Endothelial cell of umbilical vein (primary cell): ENCODE measurements at places on chromosomes 6 and 20. TPM values are rescaled to one million over a fixed set of nuclear protein-coding genes. Genes with fewer than 3 reads are reported as not detected.

The RAB23 gene
- total RNA-seq: 8.8 and 9.4 TPM in 2 replicates

The NFYA gene
- total RNA-seq: 29.0 and 30.9 TPM in 2 replicates

The LINC00237 gene
- not detected in 2 replicates for total RNA-seq

The GFOD1 gene
- 24.1 and 26.3 TPM in 2 replicates for total RNA-seq

The ENPP5 gene
- not detected in 2 replicates for total RNA-seq

The SAMD5 gene
- 4.6 and 6.9 TPM in 2 replicates for total RNA-seq

The PRRC2A gene
- 218 and 229 TPM in 2 replicates for total RNA-seq

The EMILIN3 gene
- 0.09 TPM in 1 of 2 replicates, not detected in the other for total RNA-seq

The ESR1 gene
- total RNA-seq: not detected in 2 replicates

The LAMA4 gene
- total RNA-seq: 629 TPM in 2 replicates

The OXT gene
- total RNA-seq: not detected in 2 replicates

The SPINT4 gene
- total RNA-seq: not detected in 2 replicates

The HUS1B gene
- total RNA-seq: 1.2 and 1.8 TPM in 2 replicates

The ADA gene
- total RNA-seq: 26.3 and 33.2 TPM in 2 replicates

The GGTLC1 gene
- total RNA-seq: not detected in 2 replicates

The SFTA2 gene
- total RNA-seq: not detected in 2 replicates

The VSTM2L gene
- not detected in 2 replicates for total RNA-seq

The DLK2 gene
- not detected in 2 replicates for total RNA-seq

The KIAA0408 gene
- not detected in 2 replicates for total RNA-seq

The PHACTR1 gene
- 19.4 and 23.2 TPM in 2 replicates for total RNA-seq

The PAK5 gene
- not detected in 2 replicates for total RNA-seq

The FAM83C gene
- total RNA-seq: not detected in 2 replicates

The FLOT1 gene
- 141 and 145 TPM in 2 replicates for total RNA-seq

The CTCFL gene
- not detected in 2 replicates for total RNA-seq

The SH3BGRL2 gene
- total RNA-seq: 10.7 and 15.2 TPM in 2 replicates

The PRICKLE4 gene
- 2.2 and 3.3 TPM in 2 replicates for total RNA-seq

The BCAS4 gene
- 0.85 and 1.5 TPM in 2 replicates for total RNA-seq

The PEDS1 gene
- 62.7 and 71.9 TPM in 2 replicates for total RNA-seq

The LY6G6F gene
- not detected in 2 replicates for total RNA-seq

The TCP11 gene
- not detected in 2 replicates for total RNA-seq

The RBBP8NL gene
- not detected in 2 replicates for total RNA-seq

The TREM2 gene
- total RNA-seq: not detected in 2 replicates

The C20orf141 gene
- total RNA-seq: not detected in 2 replicates

The OR2B6 gene
- not detected in 2 replicates for total RNA-seq
